ENCODE measurements at places on chromosomes 3 and 15.

- no peak for DNase-seq
These were observed 23.8 kb upstream of the MYZAP start for GRCh38 chr15:57567891-57568290.

GRCh38 chr3:36697229-36698001 is 66.9 kb downstream of the DCLK3 start:
- DNase-seq, result no peak

- no peak for DNase-seq
These were observed 612.2 kb upstream of the EPHA6 start for GRCh38 chr3:96202181-96202580.

DNA sequence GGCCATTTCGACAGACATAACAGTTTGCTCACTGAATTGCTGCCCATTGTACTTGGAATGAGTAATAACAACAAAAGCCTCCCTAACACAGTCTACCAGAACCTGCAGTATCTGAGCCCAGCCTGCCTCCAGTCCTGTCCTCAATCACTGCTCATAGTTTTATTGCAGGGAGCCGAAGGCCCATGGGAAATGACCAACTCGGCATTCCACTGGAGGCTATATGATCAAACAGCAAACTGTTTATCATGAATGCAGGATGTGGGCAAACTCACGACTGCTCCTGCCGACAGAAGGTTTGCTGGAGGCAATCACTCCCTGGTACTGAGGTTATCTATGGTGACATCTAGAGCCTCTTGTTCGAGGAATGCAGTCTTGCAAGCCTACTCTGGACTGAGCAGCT is 46.3 kb downstream of the LSM3 start:
- DNase-seq, result no peak

DNA sequence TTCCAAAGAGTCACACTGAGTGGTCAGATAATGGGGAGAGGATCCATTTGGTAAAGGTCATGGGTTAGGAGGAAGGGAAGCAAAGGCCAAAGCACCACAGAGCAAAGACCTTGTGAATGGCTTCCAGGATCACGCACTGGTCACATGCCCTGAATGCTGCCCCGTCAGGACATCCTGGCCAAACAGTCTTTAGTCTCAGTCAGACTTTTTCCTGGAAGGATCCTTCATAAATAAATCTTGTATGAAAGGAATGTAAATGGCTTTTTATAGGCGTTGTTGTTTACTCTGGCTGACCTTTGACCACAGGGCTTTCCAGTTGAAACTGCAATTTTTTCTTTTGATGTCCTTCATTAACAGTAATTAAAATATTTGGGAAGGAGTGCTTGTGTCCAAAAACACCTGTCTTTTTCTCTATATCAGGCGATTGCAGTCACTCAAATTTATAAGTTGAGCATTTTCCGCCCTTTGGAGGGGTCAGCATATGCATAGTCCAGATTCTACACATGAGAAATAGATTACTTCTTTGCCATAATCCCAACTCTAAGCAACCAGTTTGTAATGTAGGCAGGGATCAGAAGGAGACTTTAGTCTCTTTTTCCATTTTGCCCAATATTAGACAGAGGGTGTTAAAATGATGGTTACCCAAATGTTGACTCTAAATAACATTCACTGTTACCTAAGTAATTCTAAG is 48.4 kb downstream of the CHAC1 start:
- no peak for DNase-seq

DNA sequence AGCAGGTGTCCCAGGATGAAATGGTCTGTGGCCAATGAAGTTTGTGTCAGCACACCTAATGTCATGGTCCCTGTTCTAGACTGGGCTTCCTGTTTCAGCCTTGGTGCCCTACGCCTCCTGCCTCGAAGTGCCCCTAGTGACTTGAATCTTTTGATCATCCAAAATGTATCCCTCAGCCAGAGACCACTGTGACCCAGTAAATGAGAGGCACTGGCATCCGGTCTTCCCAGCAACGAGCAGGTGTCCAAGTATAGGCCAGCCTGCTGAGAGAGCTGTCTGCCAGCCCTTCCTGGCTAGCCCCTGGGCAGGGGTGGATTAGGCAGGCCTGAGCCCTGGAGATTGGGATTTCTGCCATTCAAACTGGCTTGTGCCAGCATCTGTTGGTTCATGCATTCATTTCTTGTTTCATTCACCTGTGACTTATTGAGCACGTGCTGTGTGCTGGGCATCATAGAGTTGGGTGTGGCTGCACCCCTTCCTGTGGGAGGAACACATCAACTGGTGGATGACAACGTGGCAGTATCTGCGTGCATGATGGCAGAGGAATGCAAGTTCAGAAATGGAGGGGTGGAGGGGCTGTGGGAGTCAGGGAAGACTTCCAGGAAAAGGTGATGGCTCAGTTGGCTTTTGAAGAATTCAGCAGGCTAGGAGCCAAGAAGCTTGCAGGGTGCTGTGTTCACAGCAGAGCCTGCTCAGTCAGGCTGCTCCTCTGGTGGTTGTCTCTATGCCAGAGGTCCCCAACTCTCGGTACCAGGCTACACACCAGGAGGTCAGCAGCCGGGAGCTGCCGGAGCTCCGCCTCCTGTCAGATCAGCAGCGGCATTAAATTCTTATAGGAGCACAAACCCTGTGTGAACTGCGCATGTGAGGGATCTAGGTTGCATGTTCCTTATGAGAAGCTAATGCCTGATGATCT is 21.6 kb downstream of the ESYT3 start:
- no peak for DNase-seq

- DNase-seq, result no peak
These were observed 19.0 kb downstream of the CISH start for GRCh38 chr3:50592568-50592967.

DNA sequence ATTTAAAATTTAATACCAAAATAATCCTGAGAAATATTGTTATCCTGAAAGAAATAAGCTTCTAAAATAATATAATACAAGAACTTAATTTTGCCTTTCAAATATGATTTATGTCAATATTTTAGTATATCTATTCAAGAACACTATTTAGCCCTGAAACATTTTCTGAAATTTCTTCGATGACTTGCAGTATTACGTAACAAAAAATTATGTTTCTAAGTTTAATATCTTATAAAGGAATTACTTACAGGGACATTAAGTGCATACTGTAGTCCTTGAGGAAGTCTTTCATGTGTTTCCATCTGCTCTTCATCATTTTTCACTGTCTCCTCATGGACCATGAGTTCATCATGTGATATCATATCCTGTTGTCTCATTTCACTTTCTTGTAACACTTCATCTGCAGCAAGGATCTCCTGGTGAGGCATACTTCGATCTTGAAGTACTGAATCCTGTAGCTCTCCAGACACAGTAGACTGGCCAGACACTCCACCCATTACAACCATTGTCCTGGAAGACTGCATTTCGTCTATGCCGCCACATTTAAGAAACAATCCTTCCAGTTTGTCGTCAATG is 62.0 kb downstream of the ZNF148 start:
- DNase-seq, result no peak

Measured in GM18507 (cell line).